Activated CD8-positive, alpha-beta T cell treated with anti-CD3 and anti-CD28 coated beads for 36 hours (primary cell): ENCODE measurements at places on chromosomes 1 and 21. TPM values are rescaled to one million over a fixed set of nuclear protein-coding genes. Genes with fewer than 3 reads are reported as not detected.

DNA sequence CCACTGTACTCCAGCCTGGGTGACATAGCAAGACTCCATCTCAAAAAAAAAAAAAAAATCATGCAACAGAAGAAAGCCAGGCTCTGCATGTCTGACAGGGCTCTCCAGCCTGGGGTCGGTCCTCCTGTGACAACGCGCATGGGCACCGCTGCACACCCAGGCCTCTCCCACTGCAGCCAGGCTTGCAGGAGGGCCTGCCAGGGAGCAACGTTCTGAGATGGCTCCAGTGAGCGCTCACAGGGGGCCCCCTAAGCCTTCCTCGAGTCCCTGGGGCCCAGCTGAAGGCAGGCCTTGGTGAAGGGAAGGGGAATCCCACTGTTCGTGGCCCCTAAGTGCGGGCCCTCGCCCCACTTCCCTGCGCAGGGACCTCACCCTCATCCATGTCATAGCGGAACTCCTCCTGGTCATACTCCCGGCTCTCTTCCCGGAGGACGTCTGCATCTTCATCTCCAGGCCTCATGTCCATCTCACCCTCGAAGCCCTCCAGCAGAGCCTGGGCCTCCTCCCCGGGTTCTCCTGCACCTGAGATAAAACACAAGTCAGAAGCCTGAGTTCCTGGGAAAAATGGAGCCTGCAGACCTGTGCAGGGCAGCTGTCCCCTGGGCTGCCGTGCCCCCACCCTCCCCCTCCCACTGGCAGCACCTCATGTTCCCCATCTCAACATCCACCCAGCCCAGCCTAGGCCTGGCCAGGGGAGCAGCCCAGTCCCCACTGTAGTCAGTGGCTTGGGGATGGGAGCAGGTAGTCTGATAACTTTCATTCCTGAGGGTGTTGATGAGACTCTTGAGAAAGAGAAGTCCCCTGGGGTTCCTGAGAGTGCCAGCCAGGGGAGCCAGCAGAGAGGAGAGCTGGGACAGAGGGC, 20.3 kb downstream of the RSPH1 start:
- no peaks in the 10 kb centered on the region for H3K27me3 ChIP-seq
- no peak for DNase-seq
- no peak overlapping the region for H3K27ac ChIP-seq
- no peaks in the 10 kb centered on the region for H3K4me1 ChIP-seq
- no peak overlapping the region for H3K4me3 ChIP-seq
- no peaks in the 10 kb centered on the region for H3K36me3 ChIP-seq

- H3K27ac ChIP-seq, result peak overlapping the region; percentile 98
- no peaks in the 10 kb centered on the region for H3K27me3 ChIP-seq
- peaks cover 49% of the 10 kb centered on the region for H3K36me3 ChIP-seq
Observed at GRCh38 chr1:24965571-24965930, 35.5 kb upstream of the RUNX3 start.

The HAPLN2 gene
- not detected for total RNA-seq

DNA sequence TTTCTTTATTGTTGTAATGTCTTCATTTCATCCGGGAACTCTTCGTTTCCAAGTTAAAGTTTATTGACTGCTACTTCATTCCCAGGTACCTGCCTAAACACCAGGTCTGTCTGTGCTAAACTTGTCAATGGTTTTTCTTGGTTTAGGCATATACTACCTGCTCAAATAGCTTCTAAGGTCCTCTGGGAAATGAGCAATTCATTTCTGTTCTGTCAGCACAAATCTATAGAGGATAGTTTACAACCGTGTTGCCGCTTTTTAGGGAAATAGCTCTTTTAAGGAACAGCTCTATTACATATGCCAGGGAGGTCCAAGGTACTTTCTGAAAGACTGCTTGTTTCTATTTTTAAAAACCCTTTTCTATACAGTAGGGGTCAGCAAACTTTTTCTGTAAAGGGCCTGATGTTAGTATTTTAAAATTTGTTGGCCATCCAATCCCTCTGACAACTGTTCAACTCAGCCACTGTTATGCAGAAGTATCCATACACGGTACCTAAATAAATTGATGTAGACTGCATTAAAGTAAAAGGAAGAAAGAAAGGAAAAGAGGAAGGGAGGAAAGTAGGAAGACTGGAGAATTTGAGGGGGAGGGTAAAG, 222.7 kb upstream of the PTBP2 start:
- DNase-seq, result no peak
- no peak overlapping the region for H3K27ac ChIP-seq
- H3K4me1 ChIP-seq, result no peaks in the 10 kb centered on the region

DNA sequence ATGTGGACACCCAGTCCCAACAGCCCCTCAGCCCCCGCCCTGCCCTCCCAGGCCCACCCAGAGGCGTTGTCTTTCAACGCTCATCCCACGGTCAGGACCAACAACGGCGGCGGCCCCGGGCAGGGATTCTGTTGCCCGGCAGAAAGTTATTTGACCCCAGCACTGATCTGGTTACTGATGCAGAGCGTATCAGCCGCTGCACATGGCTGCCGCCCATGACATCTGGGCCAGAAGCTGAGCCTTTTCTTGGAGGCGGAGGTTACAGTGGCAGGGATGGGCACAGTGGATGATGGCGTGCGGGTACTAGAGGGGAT, 127.1 kb upstream of the ARHGEF16 start:
- no peaks in the 10 kb centered on the region for H3K4me1 ChIP-seq
- peaks cover 1% of the 10 kb centered on the region for H3K27me3 ChIP-seq
- H3K36me3 ChIP-seq, result no peaks in the 10 kb centered on the region
- DNase-seq, result no peak

The SDC3 gene
- total RNA-seq, result 0.14 TPM

DNA sequence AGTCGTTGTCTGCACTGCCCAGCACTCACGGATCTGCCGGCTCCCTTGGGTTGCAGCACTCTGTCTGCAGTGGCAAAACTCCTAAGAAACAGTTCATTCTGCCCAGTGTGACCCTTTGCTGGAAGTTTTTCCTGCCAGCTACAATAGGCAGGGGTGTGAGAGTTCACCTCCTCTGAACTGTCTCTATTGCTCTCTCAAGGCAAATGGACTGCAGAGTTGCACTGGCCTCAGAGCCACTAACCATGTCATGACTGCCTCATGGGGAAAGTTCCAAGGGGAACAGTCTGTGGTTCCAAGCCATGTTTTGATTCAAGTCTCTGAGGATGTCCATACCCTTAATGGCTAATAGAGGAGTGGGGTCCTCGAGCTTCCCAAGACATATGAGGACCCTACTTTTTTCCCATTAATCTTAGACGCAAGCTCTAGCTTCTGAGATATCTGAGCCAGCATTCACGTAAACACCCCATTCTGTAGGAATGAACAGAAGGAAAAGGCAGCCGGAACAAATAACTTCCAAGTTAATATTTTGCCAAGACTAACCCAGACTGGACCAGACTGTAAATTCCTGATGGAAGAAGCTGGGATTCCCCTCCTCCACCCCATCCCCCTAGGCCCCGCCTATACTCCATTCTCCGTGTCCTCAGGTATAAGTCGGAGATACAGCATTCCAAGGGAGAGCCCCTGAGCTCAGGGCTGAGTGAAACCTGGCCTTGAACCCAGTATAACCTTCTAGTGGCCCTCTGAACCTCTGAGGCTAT, 93.8 kb upstream of the AKT3 start:
- DNase-seq, result no peak
- H3K27ac ChIP-seq, result no peak overlapping the region
- peaks cover 5% of the 10 kb centered on the region for H3K4me1 ChIP-seq

DNA sequence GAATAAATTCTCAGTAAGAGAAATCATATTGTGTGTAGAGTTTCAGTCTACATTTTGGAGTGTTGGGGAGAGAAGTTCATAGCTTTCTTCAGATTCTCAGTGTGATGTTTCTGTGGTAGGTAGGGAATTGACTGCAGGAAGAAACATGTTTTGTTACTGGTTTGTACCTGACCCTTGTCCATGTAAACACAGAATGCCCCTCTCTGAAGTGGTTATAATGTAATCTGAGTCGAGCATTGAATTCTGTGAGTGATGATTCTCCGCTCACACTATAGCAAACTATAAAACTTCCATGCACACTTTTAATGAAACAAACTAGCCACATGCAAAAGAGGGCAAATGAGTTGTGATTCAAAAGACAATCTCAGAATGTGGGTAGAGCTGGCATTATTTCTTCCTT, 433.2 kb downstream of the USP25 start:
- H3K4me3 ChIP-seq, result no peak overlapping the region
- no peak overlapping the region for H3K27ac ChIP-seq
- no peaks in the 10 kb centered on the region for H3K4me1 ChIP-seq
- no peaks in the 10 kb centered on the region for H3K36me3 ChIP-seq
- no peak for DNase-seq
